ENCODE measurements at places on chromosomes 6 and 20.

DNA sequence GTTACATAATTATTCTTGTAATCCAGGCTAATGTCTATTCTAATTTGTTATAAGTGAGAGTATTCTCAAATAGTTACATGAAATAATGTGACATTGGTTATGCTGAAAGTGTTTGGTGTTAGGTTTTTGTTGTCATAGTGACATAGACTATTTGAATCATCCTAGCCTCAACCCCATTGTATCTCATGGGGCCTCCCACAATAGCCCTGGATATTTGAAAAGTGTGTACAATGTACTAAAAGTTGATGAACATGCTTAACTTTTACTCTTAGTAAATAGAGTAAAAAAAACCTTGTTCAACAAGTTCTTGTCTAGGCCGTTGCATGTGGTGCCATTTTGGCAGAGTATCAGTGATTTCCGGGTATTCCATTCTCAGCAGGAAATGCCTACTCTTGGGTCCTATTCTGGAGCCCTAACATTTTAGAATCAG lies 83.0 kb downstream of the RTN4IP1 start:
- no peak for DNase-seq

GRCh38 chr6:152720974-152721373 lies 23.3 kb downstream of the MYCT1 start:
- DNase-seq: peak; percentile 61

GRCh38 chr6:30955367-30956042 lies 14.7 kb downstream of the MUCL3 start:
- no peak for DNase-seq

DNA sequence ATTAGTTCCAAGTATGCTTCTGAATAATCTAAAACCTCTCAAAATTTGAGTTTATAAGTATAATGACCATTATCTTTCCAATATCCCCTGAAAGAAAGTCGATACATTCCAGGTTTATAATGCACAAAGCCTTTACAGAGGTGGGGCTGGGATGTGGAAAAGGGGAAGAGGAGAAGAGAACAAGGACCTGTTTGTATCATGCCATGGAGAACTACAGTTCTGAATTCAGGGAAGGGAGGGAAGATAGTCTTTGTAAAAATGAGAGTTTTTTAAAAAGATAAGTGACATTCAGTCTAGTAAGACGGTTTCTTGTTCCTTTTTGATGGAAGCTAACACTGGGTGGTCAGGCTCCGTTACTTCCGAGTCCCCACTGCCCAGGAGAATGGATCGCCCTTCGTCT lies 26.1 kb downstream of the ZBTB2 start:
- no peak for DNase-seq

DNA sequence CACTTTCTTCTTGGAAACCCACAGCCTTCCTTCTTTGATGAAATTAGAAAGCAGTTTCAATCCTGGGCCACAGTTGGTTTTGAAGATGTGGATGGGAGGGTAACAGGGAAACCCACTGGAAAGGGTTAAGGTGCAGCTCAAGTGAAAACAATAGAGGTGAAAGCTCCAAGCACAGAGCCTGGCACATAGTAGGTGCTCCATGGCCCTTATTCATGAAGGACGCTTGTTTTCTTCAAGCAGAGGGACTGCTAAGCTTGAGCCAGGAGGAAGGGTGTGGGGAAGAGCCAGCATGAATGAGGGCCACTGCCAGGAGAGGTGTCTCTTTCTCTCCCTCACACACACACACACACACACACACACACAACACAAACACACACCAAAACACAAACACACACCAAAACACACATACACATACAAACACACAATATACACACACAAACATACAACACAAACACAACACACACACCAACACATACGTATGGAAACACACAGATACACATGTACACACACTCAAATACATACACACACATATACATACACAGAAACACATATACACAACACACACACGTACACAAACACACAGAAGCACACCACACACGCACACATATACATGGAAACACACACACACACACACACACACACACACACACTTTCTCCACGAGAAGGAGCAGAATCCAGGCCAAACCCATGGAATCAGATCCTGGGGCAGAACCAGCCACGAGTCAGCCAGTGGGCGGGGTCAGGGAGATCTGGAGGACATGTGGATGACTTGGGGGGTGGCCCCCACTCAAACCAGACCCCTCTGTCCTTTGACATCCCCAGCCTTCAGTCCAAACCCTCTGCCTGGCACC lies 23.7 kb upstream of the RBPJL start:
- no peak for DNase-seq

GRCh38 chr20:52234302-52235045 lies 42.9 kb upstream of the ZFP64 start:
- DNase-seq: no peak

- peak; percentile 8 for DNase-seq
These were observed 233.4 kb downstream of the CD109 start for GRCh38 chr6:73929405-73929804.

DNA sequence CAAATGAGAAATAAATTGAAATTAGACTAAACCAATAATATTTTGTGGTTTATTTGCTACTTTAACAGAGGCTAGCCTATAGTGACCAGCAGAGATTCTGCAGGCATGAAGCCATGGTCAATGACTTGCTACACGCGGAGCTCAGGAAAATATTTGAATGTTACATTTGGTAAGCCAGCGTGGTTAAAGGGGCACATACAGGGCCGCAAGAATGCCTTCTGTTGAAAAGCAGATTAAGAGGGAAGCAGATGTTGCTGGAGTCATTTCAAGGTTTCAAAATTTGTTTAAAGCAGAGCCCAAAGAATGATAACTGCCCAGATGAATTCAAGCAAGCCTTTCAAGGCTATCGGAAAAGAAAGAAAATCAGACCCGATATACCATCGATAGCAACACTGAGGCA lies 294.3 kb upstream of the MAN1A1 start:
- DNase-seq: no peak

DNA sequence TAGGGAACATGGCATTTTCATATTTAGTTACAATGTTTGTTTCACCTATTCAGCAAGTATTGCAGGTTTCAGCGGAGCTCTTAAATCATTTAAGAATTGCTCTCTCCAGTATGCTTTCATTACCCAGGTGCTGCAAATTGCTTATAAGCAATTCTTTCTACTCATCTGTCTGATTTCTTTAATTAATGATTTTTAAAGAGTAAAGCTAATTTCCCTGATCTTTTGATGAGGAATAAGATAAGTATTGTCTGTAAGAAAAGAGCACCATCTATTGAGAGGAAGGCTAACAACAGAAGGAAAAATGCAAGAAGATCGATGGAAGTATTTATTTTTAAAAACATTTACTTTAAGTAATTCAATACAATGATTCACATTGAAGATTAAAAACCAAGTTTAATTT lies 2.0 kb downstream of the OPRM1 start:
- no peak for DNase-seq

DNA sequence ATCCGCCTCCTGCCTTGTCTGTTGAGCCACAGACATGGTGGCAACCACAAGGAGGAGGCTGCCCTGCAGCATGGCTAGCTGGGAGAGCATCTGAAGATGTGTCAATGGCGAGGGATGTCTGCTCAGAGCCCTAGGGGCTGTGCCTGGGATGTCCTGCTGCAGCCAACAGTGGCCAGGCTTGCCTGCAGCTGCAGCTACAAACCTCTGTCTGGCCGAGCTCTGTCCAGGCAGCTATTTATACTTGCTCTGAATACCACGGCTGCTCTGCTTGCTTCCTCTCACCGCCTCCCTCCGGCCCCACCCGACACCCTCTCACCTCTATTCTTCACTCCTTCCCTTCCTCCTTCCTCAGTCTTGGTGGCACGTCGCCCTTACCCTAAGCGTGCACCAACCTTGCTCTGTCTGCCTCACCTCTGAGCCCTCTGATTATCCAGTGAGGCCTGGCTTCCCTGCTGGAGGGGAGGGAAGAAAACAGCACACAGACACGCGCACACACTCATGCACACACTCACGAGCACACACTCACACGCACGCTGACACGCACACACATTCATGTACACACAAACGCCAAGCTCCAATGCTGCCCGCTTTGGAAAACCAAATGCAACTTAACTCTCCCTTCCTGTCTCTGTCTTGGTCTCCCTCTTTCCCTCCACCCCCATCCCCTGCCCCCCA lies at the start of gene ANGPT4:
ANGPT4 (minus strand) TSS at position 210 of the 675 bp plus-strand sequence; CDS start at position 90, 120 bp downstream.
- DNase-seq: no peak

- DNase-seq: no peak
These were observed 54.8 kb downstream of the RNF182 start for GRCh38 chr6:13979284-13980171.

DNA sequence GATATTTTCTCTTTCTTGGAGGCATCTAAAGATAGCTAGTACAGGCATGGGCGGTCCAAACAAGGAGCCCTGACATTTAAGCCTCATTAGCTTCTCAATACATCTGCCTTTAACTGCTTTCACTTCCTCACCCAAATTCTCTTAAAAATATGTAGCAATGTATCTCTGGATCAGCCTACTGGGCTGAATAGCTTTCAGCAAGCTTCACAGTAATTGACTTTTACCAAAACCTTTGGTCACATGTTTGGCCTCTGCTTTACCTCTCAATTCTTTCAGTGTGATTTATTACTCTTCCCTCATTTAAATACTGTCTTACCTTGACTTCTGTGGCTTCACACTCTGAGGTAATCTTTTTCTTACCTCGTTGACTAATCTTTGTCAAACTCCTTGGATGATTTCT lies 1618.1 kb downstream of the GRIK2 start:
- no peak for DNase-seq

DNA sequence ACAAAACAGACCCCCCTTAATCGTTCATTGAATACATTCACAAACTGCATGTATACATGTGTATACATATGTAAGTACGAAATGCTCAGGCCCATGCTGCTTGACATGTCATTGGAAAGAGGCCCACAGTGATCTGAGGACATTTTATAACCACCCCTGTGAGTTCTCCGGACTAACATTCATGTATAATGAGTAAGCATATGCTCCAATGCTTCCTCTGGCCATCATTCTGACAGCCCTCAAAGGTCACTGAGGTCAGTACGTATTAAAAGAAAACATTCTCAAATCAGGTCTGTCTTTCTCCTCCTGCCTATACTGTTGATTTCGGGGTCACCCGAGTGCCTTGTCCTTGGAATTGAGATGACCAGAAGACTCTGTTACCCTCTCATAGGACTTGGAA lies 54.9 kb downstream of the TENT5A start:
- peak; percentile 2 for DNase-seq

GRCh38 chr20:25624500-25624939 lies 706 bp upstream of the NANP start:
- DNase-seq: peak; percentile 62

DNA sequence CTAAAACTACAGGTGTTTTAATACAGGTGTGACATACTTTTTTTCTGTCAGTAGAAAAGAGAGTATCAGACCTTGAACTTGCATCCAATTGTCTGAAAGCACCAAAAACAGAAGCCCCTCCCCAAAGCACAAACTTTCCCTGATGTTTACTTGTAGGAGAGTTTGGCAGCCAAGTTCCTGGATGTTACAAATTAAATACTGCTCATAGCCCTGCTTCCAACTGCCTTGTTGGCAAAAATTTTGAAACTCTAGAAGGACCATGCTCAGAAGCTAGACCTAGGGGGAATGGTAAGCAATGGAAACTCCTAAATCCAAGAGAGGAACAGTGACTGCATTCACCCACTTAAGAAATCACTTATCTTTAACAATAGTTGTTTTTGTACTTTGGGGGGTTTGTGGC lies 17.0 kb upstream of the ARG1 start:
- no peak for DNase-seq

DNA sequence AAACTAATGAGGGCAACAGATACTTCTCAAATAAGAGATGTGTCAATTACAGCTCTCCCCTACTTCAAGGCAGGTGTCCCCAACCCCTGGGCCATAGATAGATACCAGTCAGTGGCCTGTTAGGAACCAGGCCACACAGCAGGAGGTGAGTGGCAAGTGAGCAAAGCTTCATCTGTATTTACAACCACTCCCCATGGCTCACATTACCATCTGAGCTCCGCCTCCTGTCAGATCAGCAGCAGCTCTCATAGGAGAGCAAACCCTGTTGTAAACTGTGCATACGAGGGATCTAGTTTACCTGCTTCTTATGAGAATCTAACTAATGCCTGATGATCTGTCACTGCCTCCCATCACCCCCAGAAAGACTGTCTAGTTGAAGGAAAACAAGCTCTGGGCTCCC lies 422.1 kb downstream of the GJA1 start:
- no peak for DNase-seq

- no peak for DNase-seq
These were observed 126.5 kb upstream of the HDGFL1 start for GRCh38 chr6:22442826-22443225.

DNA sequence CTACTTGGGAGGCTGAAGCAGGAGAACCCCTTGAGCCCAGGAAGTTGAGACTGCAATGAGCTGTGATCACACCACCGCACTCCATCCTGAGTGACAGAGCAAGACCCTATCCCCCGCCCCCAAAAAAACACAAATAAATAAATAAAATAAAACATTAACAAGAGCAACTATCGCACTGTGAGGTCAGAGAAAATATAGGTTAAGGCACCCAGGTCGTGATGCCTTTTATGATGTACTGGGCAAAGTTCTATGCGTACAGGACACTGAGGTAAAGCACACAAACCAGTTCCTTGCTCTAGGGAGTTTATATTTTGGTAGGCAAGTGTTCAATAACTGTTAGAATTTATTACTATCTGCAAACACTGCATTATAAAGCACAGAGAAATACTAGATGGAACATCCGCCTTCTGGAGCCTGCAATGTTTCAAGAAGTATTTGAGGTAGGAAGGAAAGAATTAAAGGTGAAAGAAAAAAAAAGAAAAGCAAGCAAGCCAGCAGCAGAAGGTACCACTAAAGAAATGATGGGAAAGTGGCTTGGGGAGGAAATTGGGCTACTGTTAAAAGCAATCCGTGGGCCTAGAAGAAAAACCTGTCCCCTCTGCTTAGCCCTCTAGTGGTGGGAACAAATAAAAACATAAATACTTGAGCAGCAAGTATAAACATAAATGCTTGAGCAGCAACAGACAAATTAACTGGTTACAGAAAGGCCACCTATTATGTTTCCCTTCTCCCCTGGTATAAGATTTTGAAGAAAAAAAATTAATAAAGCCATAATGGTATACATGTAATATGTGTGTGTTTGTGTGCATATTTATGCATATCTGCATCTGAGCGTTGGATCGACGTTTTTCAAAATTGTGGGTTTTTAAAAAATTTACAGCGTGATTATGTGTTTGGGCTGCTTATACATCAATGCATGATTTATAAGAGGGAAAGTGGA lies 128.0 kb downstream of the PHACTR1 start:
- DNase-seq: peak; percentile 43

Measured in RKO (cell line).